ENCODE measurements at places on chromosomes 11 and 22. TPM values are rescaled to one million over a fixed set of nuclear protein-coding genes. Genes with fewer than 3 reads are reported as not detected.

DNA sequence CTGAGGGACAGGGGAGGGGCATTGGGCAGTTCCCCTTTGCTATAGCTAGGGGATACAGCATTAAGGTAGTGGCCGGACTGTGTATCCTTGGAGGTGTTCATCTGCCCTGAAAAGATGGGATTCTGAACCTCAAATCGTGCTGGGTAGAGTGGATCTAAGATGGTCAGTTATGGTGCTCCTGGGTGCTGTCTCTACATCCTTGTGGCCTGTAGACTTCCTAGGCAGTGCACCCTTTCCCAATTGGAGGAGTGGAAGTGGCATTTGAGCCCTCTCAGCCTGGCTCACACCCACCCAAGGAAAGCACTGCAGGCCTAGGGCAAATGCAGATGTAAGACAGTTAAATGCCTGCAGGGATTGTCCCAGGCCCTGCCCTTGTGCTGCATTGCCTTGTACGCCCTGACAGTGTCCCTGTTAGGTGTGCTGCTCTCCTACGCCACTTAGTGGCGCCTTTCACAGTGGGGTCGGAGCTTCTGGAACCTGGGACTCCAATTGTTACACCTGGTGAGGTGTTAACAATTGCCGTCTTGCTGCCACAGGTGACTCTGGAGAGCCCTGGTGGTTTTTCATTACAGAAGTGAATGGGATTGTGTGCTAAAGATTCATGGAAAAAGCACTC lies 35.0 kb downstream of the PPFIBP2 start:
- no peaks in the 10 kb centered on the region for H3K27me3 ChIP-seq
- H3K27ac ChIP-seq = no peak overlapping the region
- H3K36me3 ChIP-seq = no peaks in the 10 kb centered on the region
- peaks cover 10% of the 10 kb centered on the region for H3K4me1 ChIP-seq

- DNase-seq = no peak
- no peaks in the 10 kb centered on the region for H3K4me1 ChIP-seq
- no peak overlapping the region for H3K4me3 ChIP-seq
- no peaks in the 10 kb centered on the region for H3K27me3 ChIP-seq
- 0 out of 2 replicates have a peak, but pooled peaks cover 3% of the 10 kb centered on the region for H3K36me3 ChIP-seq
Measured at GRCh38 chr11:37914859-37915258, 1316.8 kb upstream of the RAG2 start.

- no peak overlapping the region for H3K27ac ChIP-seq
- no peaks in the 10 kb centered on the region for H3K36me3 ChIP-seq
- H3K27me3 ChIP-seq = no peaks in the 10 kb centered on the region
- H3K4me3 ChIP-seq = no peak overlapping the region
- H3K4me1 ChIP-seq = no peaks in the 10 kb centered on the region
Measured at GRCh38 chr11:5102246-5102645, 32.9 kb downstream of the OR52E1 start.

GRCh38 chr22:27679693-27680488 lies 121.7 kb downstream of the MN1 start:
- H3K4me3 ChIP-seq = no peak overlapping the region
- H3K27ac ChIP-seq = peak overlapping the region; percentile 69

- peaks cover 94% of the 10 kb centered on the region for H3K36me3 ChIP-seq
- no peaks in the 10 kb centered on the region for H3K27me3 ChIP-seq
- no peak overlapping the region for H3K4me3 ChIP-seq
- no peak for DNase-seq
Measured at GRCh38 chr11:47477753-47478152, 28.8 kb upstream of the RAPSN start.

OMP gene
- total RNA-seq = not detected

DNA sequence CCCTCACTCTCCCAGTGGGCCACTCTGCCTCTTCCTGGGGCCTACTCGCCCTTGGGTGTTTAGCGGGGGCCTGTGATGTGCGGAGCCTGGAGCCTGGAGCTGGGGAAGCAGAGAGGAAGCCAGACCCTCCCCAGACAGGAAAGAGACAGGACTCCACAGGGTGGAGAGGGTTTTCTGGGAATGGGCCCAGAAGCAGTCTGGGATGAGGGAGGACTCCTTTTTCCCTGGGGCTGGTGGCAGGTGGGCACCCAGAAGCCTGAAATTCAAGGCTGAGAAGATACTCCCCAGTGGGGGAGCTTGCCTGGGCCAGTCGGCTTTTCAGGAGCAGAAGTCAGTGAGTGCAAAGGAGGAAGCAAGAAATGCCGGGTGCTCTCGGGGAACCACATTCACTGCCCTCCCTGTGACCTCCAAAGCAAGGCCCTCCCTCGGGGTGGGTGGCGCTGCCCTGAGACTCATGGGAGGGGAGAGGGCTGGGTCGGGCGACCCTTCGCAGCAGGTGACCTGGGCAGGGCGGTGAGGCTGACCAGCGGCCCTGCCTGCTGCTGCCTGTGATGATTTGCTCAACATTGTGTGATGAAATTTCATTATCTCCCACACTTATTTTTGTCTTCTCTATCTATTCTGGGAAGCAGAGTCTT lies 1377.4 kb downstream of the BRD1 start:
- H3K27me3 ChIP-seq = no peaks in the 10 kb centered on the region
- H3K36me3 ChIP-seq = no peaks in the 10 kb centered on the region
- no peaks in the 10 kb centered on the region for H3K4me1 ChIP-seq
- no peak overlapping the region for H3K4me3 ChIP-seq
- no peak overlapping the region for H3K27ac ChIP-seq

GRCh38 chr22:19700790-19701419 lies 13.4 kb upstream of the SEPTIN5 start:
- no peaks in the 10 kb centered on the region for H3K36me3 ChIP-seq
- no peak overlapping the region for H3K4me3 ChIP-seq
- DNase-seq = no peak
- peaks cover 19% of the 10 kb centered on the region for H3K4me1 ChIP-seq
- H3K27ac ChIP-seq = no peak overlapping the region

OR2AT4 gene
- total RNA-seq = not detected

APOA5 gene
- total RNA-seq = 0.35 TPM

DNA sequence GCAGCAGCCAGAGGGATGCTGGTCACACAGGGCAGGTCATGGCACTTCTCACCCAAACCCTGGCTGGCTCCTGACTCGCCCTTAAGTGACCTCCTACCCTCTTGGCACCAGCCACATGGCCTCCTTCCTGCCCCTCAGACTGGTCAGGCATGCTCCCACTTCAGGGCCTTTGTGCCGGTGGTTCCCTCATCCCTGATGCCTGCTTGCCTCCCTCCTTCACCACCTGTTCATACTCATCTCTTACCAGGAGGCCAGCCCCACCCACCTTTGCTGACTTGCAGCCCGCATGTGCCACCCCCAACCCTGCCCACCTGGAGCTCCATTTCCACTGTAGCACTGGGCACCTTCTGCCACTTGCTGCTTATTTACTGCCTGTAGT lies 20.1 kb downstream of the GNAZ start:
- no peak for DNase-seq
- H3K4me3 ChIP-seq = no peak overlapping the region
- H3K27me3 ChIP-seq = no peaks in the 10 kb centered on the region
- no peaks in the 10 kb centered on the region for H3K4me1 ChIP-seq
- H3K36me3 ChIP-seq = no peaks in the 10 kb centered on the region

CASP1 gene
- total RNA-seq = not detected

DNA sequence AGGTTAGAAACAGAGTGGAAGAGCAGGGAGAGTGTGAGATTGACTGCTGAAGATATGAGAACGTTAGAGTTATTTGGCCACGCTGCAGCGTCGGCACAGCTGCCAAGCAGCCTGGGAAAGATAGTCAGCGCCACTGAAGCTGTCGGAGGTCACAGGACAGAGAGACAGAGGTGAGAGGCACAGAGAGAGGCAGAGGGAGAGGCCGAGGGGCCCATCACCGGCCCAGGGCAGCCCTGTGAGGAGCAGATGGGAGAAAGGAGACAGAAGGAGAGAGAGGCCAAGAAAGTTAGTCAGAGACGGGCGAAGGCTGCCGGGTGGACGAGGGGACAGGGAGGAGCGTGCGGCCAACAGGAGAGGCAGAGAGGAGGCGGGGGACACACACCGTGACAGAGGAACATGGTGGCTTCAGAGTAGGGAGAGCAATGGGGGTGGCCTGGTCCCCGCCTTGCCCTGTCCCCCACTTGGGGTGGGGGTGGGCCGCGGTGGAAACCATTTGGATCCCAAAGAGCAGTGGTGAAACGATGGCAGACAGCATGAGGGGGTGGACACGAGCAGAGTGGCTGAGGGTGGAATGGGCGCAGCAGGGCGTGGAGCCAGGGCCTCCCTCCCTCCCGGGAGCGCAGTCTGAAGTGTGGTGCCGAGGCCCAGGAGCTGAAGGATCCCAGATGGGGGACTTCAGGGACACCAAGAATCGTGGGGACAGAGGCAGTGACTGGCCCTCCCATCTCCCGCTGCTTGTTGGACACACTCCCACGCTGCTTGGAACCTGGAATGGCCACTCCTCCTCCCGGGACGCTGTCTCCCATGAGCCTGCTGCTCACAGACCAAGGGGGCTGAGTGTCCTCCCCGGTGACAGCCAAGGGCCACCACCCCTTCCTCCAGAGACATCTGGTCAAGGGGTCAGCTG lies 26.6 kb downstream of the LRRC10B start:
- no peak for DNase-seq
- H3K27ac ChIP-seq = no peak overlapping the region
- H3K27me3 ChIP-seq = no peaks in the 10 kb centered on the region

DNA sequence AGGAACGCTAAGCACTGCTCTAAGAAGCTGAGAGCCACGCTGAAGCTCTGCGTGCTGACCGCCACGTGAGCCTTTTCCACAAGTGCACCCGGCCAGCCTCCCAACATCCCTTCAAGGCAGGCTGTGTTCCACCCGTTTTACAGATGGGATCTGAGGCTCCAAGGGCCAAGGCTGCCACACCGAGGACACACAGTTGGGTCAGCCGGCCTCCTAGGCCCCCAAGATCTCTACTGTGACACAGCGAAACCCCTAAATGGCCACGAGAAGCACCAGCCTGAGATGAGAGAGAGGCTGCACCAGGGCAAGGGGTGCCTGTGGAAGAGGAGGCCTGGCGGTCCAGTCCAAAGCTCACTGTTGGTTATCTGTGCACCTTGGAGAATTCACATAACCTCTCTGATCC lies 11.8 kb upstream of the CD5 start:
- H3K36me3 ChIP-seq = no peaks in the 10 kb centered on the region
- no peak overlapping the region for H3K4me3 ChIP-seq
- no peaks in the 10 kb centered on the region for H3K4me1 ChIP-seq
- DNase-seq = no peak

- H3K27ac ChIP-seq = no peak overlapping the region
- H3K36me3 ChIP-seq = no peaks in the 10 kb centered on the region
- DNase-seq = peak; percentile 90
- H3K4me1 ChIP-seq = no peaks in the 10 kb centered on the region
Measured at GRCh38 chr11:7657306-7658025, 15.8 kb downstream of the CYB5R2 start.

DNA sequence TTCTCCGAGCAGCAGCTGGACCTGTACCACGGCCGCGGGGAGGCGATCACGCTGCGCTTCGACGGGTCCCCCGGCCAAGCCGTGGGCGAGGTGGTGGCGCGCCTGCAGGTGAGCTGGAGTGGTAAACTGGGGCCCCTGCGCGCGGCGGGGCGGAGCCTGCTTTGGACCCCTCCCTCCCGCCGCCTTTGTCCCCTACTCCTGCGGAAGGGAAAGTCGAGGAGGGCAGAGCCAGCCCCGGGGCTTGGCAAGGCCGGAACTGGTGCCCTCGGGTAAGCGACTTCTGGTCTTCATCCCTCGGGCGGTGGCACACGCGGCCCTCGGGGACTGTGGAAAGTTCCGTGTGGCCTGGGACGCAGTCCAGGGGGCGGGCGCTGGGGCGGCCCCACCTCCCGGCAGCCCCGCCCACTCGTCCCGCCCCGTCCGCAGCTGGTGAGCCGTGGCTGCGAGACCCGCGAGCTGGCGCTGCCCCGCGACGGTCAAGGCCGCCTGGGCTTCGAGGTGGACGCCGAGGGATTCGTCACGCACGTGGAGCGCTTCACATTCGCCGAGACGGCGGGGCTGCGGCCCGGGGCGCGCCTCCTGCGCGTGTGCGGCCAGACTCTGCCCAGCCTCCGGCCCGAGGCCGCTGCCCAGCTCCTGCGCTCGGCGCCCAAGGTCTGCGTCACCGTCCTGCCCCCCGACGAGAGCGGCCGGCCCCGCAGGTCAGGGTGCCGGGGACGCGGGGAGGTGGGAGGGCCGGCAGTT lies 9.2 kb downstream of the SIPA1 start:
- peaks cover 32% of the 10 kb centered on the region for H3K4me1 ChIP-seq
- H3K27me3 ChIP-seq = no peaks in the 10 kb centered on the region
- no peak overlapping the region for H3K27ac ChIP-seq
- H3K36me3 ChIP-seq = no peaks in the 10 kb centered on the region

MGAT3 gene
- total RNA-seq = 10.2 TPM

DNA sequence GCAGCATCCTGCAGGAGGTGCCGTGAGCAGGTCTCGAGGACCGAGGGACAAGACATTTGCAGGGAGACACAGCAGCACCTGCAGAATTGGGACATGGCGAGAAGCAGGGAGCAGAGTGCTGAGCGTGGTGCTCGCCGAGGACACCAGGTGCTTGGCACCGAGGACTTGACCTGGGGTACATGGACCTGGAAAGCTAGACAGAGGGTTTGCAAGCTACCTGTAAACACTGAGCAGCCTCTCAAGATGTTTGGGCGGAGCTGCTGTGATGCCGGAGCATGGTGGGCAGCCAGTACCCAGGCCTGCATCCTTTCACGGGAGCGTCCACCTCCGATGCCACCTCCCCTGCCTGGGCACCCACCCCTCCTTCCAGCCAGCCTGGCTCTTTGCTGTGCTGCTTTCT lies 773.2 kb downstream of the TBC1D22A start:
- no peak overlapping the region for H3K27ac ChIP-seq
- H3K4me1 ChIP-seq = no peaks in the 10 kb centered on the region
- H3K36me3 ChIP-seq = peaks cover 3% of the 10 kb centered on the region
- H3K27me3 ChIP-seq = no peaks in the 10 kb centered on the region
- H3K4me3 ChIP-seq = no peak overlapping the region

- H3K27me3 ChIP-seq = no peaks in the 10 kb centered on the region
- peaks cover 11% of the 10 kb centered on the region for H3K4me1 ChIP-seq
- H3K4me3 ChIP-seq = no peak overlapping the region
- H3K36me3 ChIP-seq = no peaks in the 10 kb centered on the region
- no peak for DNase-seq
- no peak overlapping the region for H3K27ac ChIP-seq
Measured at GRCh38 chr11:7436657-7437056, 48.6 kb upstream of the OLFML1 start.

DNA sequence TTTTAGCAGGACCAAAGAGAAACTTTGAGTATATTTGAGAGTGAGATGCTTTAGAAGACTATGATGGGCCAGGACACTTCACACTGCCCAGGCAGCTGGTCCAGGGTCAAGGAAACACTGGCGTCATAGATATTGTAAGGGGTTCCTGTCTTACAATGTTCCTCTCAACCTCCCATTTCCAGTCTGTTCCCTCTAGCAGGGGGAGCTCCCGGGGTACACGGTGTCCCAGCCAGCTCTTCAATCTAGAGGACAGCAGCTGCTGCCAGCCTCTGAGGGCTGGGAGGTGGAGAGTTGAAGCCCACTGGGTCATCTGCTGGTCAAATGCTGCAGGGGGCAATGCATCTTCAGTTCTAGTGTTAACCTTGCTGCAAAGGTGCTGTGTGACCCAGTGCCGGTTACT lies 40.7 kb upstream of the TIMP3 start:
- H3K27me3 ChIP-seq = no peaks in the 10 kb centered on the region
- H3K4me1 ChIP-seq = peaks cover 8% of the 10 kb centered on the region
- H3K36me3 ChIP-seq = no peaks in the 10 kb centered on the region
